Mucosa of gallbladder (tissue), 1 donor: ENCODE measurements at places on chromosomes 2 and 18. TPM values are rescaled to one million over a fixed set of nuclear protein-coding genes. Genes with fewer than 3 reads are reported as not detected.

DNA sequence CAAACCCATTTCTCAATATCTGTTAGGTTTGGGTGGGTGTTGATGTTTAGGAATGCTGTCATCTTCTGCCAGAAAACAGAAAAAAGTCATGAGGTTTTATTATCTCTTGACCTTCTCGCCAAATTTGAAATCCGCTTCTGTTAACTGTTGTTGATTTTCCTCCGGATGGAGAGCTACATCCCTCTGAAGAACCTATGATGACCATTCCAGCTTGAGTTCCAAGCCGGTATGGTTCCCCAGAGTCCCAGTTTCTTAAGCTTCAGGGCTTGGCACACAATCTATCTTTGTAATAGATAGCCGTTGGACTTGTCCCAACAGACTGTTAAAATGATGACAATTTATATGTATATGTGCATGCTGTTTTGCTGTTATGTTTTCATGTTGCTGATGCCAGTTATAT is 1201.0 kb downstream of the LRP1B start:
- DNase-seq, result no peak

DNA sequence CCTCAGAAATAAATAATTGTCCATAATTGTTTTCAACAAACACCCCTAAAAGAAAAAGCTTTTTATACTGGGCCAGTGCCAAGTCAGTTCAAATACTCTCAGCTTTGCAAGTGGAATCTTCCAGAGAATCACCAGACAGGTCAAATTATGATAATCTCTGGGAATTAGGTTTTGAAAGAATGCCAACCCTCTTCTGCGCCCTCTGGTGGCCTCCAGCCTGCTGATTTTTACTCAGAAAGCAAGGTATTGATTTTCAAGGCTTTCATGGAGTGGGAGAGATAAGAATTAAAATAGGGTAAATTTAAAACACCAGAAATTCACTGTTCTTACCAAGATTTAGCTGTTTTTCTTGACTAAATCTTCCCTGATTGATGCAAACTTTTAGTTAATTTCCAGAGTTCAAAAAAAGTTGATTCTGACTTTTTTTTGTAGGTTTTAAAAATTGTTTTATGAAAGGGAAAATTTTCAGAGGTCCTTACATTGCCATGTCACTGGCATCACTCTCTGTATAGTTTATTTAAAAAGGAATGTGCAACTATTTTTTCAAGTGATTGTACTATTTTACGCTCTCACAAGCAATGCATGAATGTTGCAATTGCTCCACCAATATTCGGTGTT is 282.9 kb upstream of the TNP1 start:
- DNase-seq, result no peak

Gene GPR35
- total RNA-seq, result 71.2 TPM

Gene CD226
- 2.9 TPM for total RNA-seq

Gene MGAT4A
- total RNA-seq, result 34.4 TPM

DNA sequence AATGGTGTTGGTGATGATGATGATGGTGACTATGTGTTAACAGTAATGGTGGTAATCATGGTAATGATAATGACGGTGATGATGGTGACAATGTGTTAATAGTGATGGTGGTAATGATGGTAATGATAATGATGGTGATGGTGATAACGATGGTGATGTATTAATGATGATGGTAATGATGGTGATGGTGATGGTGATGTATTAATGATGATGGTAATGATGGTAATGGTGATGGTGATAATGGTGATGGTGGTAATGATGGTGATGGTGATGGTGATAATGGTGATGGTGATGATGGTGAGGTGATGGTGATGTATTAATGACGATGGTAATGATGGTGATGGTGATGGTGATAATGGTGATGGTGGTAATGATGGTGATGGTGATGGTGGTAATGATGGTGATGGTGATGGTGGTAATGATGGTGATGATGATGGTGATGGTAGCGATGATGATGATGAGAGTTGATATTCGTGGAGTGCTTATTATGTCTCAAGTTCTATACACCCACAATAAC is 212.8 kb upstream of the NCKAP5 start:
- DNase-seq, result no peak

Gene LHCGR
- 0.32 TPM for total RNA-seq

GRCh38 chr2:146414456-146414855 is 1430.4 kb upstream of the ACVR2A start:
- DNase-seq, result no peak

DNA sequence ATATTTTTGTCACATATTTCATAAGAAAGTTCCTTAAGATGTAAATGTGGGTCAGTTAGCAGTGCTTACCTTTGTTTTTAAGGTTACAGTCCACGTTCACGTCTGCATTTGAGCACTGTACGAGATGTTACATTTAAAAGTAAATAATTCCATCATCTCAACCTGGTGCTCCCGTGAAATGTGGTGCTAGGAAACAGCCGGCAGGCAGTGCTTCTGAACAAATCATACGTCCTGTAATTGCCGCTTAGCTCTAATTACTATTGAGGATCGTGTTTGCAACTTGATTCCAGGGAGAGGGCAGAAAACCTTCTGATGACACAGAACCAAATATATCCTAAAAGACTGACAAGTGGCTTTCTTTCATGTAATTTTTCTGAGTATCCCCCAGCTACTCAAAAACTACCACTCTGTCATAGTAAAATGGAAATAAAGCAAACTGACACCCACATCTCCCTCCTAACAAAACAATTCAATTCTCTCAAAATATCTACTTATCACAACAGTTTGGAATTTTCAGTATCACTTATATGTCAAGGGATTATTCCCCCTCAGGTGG is 297.8 kb upstream of the SESTD1 start:
- DNase-seq, result no peak

DNA sequence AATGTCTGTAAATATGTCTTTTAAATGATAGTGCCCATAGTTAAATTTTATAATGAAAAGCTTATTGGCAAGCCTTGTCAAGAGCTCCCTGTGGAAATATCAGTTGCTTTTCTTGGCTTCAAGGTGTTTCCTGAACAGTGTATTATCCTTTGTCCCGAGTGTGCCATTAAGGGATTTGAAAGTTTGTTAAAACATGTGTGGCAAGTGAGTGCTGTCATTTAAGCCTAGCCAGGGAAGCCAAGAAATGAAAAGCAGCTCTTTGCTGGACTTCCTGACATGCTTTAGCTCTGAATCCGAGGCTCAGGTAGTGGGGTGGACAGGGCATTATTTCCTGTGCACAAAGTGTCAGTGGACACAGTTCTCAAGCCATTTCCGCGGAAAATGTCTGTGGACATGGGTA is 111.5 kb downstream of the DIS3L2 start:
- DNase-seq, result no peak
